CD4-positive, alpha-beta T cell treated with Interferon alpha-2 for 1 hour (primary cell): ENCODE measurements at places on chromosomes 12 and 14.

DNA sequence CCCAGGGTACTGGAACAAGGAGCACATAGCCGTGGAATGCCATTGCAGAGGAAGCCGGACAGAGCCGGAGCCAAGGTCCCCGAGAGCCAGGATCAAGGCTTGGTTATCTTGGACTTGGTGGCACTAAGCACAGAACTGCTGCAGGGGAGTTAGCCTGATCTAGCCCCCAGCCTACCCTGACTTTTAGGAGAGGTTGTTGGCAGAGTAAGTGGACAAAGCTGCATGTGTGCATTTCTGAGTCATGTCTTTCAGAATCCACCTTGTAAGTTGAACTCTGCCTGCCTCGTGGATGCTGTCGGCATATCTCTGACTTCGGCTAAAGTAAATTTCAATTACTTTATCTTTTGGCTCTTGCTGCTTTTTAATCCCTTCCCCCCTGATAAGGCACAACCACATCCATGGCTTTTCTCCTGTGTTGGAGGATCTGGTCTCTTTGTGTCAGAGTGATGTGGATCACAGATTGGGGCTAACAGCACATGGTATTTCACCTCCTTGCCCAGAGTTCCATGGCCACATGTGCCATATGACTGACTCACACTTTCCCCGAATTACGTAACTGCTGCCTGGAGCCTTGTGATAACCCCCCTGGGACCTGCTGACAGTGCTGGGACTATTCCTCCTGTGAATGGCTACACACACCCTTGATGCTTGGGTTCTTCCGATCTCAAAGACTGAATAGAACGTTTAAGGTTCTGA, 240.3 kb downstream of the EMP1 start:
- DNase-seq = no peak

- DNase-seq = no peak
These were observed 442.8 kb downstream of the ZFP36L1 start for GRCh38 chr14:68349900-68350629.

DNA sequence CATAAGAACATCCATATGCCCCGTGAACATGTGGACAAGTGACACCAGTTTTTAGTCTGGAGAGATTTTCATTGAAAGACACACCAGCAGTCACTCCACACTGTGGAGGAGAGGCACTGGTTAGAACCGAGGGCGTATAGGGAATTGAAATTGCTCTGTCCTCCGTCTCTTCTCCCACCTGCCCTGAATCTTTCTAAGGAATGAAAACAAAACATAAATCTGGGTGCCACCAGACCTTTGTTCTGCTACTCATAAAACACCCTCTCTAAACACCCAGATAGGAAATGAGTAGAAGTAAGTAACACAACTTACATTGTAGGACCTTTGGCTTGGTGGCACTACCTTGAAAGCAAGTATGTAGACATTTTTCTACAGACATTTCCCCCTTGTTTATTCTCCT, 37.1 kb upstream of the STON2 start:
- no peak for DNase-seq

DNA sequence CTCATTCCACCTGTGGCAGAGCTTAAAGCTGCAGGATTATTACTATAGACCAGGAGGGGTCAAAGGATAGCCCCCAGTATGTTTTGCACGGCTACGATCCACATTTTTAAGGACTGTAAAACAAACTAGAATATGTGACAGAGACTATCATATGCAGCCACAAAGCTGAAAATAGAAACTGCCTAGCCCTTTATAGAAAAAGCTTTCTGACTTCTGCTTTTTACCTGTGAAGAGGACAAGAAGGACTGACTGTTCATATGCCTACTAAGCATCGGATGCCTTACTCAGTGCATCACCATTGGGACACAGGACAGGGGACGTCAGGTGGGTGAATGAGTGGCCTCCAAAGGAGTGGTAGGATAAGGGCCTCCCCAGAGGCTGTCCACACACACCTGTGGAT, 29.8 kb downstream of the SPTB start:
- DNase-seq = no peak

- DNase-seq = peak; percentile 66
These were observed at the start of gene SLC22A17 for GRCh38 chr14:23352506-23353432. Gene SLC22A17, minus strand, starts transcription at chr14:23352887.

- DNase-seq = no peak
These were observed 32.9 kb downstream of the TMTC1 start for GRCh38 chr12:29750928-29751220.

GRCh38 chr12:80721326-80721725, 4.6 kb downstream of the MYF5 start:
- no peak for DNase-seq

GRCh38 chr14:76081642-76082041, 70.1 kb upstream of the GPATCH2L start:
- no peak for DNase-seq

DNA sequence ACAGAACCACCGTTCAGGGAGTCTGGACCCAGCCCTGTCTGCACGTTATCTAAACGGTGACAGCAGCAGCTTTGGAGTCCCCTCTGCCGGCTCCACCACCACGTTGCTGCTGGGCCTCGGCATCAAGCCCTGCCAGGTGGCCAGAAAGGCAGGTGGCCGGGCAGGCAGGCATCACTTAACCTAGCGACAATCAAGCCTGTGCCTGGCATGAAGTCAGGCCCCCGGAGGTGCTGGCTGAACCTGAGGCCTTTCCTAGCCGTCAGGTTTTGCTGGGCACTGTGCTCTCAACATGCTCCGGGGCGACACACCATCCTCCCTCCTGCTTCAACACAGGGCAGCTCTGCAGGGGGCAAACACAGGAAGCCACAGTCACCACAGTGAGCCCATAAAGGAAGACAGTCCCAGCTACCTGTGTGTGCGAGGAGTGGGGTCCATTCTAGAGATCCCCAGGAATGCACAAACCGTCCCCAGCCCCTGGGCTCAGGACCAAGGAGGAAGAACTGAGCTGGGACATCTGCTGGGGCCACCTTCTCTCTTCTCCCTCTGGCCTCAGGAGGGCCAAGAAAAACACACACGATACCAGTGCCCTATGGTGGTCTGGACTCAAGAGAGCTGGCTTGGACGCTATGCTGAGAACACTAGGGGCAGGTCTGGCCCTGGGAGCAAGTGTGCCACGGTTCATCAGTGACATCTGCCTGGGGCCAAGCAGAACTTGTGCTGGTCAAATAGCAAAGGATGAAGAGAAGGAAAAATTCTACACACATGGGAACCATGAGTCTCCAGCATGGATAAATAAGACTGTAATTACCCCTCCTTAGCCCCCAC, 44.7 kb downstream of the CCDC88C start:
- DNase-seq = no peak

DNA sequence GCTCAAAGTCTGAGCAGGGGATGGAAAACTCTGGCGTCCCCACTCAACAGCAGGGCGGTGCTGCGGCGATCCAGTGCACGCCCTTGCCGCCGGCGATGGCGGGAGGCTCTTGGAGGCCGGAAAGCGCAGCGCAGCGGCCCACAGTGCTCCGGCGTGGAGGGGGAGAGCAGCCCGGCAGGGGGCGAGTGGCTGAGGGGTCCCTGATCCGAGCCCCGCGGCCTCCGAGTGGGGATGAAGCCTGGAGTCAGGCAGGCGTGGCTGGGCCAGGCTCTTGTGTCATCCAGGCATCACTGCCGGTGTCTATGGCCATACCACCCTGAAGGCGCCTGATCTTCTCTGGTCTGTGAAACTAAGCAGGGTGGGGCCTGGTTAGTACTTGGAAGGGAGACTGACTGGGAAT, 183.1 kb downstream of the ALG10 start:
- DNase-seq = no peak

DNA sequence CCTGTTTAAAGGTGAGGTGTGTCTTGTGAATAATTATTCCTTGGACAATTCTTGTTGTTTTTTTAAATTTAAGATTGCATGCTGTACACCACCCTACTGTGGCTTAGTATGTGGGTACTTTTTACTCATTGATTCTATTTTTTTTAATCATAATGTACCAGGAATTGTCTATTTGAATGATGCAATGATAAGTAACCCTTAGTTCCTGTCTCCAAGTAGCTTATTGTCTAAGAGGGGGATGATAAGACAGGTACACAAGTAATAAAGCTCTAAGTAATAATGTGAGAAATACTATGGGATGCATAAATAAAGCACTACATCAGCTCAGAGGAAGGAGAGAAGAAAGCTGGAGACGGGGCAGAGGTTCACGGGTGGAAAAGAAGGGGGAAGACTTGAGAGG, 90.9 kb downstream of the MYRFL start:
- no peak for DNase-seq

GRCh38 chr14:72052356-72052755, 120.1 kb downstream of the RGS6 start:
- no peak for DNase-seq

DNA sequence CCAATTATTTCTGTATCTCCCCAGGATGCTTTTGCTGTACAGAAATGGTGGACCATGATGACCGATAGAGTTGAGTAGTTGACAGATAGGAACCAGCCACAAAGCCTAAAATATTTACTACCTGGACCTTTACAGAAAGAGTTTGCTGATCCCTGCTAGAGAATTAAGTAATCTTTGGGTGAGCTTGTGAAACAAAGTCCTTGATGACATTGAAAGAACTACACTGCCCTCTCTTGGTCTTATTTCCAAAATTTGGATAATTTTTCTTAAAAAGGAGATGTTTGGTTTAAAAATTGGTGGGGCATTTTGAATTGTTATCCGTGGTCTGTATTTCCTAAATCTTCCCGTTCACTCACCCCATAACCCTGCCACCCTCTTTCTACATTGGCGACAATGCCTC, 13.7 kb upstream of the TCTN1 start:
- DNase-seq = peak; percentile 75

DNA sequence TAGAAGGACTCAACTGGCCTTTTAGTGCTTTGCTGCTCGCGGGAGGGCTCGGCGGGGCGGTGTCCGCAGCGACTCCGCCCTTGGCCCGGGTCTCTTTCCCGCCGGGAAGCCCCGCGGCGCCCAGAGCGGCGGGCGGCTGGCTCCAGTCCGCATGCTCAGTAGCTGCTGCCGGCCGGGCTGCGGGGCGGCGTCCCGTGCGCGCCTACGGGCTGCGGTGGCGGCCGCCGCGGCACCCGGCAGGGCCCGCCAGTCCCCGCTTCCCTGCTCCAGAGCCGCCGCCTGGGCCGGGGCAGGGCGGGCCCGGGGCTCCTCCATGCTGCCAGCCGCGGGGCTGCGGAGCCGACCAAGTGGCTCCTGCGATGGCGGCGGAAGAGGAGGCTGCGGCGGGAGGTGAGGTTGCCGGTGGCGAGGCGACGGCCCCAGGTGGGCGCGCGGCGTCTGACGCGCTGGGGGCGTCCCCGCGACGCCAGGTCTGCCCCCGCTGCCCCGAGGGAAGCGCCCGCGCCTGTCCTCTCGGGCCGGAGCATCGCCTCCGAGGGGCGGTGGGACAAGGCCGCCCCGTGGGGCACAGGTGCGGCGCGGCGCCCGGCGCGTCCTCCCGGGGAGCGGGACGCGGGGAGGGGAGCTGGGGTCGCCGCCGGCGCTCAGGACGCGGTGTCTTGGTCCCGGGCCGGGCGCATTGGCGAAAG, at the start of gene BMAL2:
BMAL2 (plus strand) TSS at position 123 of the 689 bp plus-strand sequence; CDS start at position 360, 237 bp downstream.
- DNase-seq = peak; percentile 21

DNA sequence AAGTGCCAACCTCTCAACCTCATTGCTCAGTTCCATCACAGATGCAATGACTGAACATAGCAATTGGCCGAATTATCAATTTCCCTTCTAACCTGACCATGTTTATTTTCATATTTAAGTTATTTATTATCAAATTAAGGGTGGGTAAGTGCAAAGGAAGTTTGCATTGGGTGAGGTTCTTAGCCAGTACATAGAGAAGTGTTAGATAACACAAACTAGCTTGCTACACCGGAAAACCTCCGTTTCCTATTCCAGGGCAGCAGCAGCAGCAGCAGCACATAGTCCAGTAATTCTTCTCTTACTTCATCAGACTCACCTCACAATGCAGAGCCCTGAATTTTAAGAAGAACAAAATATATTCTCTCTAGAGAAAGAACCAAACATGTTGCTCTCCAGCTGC, 200.5 kb upstream of the OR4E1 start:
- peak; percentile 44 for DNase-seq

DNA sequence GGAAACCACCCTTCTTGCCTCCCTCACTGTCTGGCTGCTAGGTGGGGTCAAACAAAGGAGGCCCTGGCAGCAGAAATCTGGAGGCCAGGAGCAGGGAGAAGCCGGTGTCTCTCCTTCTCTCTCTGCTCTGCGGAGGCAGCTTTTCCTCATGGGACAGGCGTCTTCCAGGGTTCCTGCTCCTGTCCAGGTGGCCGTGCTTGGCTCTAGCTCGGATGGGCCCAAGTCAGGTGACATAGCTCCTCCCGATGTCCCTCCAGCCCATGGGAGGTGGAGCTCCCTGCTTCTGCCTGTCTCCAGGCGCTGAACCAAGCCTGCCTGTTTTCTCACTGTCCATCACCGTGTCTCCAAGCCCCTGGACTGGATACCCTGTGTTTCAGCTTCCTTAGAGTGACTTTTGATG, 30.5 kb upstream of the FZD10 start:
- DNase-seq = no peak

DNA sequence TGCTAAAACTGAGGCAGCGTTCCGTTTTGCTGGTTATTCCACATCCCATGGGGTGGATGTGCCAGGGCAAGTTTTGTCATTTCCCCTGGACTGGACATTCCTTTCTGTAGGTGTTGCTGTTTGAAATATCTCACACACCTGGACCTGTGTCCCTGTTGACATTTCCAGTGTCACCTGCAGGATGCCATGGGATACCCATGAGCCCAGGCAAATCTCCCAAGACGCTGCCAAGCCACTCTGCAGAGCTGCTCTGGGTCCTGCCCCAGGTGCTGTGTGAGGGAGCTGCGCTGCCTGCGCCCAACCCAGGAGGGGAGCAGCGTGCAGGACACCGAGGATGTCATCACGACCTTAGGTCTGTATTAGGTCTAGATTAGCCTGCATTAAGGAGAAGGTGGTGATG, 5.2 kb upstream of the PACS2 start:
- DNase-seq = no peak

DNA sequence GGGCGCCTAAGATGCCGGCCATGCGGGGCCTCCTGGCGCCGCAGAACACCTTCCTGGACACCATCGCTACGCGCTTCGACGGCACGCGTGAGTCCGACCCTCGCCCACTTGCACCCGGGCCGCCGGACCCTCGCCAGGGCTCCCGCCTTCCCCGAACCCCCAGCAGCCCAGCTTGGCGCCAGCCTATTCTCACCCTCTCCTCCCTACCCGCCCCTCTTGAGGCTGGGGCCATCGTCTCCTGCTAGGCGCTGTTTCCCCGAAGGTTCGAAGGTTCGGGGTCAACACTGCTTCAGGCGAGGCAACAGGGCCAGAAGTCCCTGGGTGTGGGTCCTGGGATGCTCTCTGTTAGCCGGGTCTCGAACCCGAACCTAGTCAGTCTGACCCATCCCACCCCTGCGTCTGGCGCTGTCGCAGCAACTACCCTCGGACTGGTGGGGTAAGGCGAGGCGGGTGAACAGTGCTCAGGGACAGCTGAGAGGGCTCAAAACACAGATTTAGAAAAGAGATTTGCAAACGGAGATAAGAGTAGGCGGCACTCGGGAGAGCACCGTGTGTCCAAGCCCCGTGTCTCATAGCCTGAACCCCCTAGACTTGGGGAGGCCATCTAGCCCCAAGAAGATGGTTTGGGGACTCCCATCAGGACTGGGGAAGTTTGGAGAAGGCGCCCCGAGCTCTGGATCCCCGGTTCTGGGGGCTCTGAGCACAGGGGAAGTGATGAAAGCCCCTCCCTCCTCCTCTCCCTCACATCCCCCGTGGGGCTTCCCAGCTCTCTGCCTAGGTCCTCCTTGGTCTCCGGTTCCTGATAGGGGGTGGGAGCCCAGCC, 787 bp downstream of the KCNH3 start:
- no peak for DNase-seq

- DNase-seq = peak; percentile 79
These were observed 185.9 kb downstream of the TTC7B start for GRCh38 chr14:90630171-90630806.

GRCh38 chr12:67877727-67878126, 111.5 kb upstream of the IFNG-AS1 start:
- no peak for DNase-seq

- DNase-seq = no peak
These were observed 22.0 kb downstream of the GALC start for GRCh38 chr14:87971010-87971409.
